ENCODE measurements at places on chromosomes 2 and 18. TPM values are rescaled to one million over a fixed set of nuclear protein-coding genes. Genes with fewer than 3 reads are reported as not detected.

GRCh38 chr2:27448381-27448780 lies 6.2 kb downstream of the KRTCAP3 start:
- no peak for DNase-seq

- DNase-seq = no peak
Observed at GRCh38 chr2:105840933-105841332, 96.2 kb downstream of the NCK2 start.

DNA sequence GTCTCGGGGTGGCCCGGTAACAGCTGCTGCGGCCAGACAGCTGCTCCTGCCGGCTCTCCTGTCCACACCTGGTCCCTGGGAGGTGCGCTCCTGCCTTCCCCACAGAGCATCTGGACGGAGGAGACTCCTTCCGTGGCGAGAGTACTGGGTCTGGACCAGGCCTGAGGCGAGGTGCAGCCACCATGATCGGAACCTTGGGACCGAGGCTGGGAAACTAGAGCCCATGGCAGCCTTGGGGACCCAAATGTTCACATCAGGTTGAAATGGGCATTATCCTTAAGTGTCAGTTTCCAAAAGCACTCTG lies 628 bp downstream of the GIGYF2 start:
- DNase-seq = peak; percentile 15

Gene SAP130
- polyA plus RNA-seq = 31.8 TPM

GRCh38 chr2:220104871-220105351 lies 477.5 kb downstream of the SLC4A3 start:
- DNase-seq = peak; percentile 37

DNA sequence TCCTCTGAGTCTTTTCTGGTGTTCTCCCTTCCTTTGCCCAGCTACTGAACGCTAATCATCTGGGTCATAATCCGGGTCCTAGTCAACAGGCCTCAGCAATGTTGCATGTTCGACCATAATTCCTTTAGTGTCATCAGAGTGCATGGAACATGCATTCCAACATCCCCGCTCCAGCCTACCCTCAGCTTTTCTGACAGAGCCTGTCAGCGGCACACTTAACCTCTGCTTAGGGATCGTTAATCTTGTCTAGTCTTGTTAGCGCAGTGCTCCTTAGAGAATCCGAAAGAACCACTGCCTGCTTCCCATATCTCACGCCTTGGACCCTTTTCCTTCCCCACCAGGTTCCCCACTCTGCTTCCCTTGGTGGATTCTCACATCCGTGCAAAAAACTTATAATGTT lies 767.9 kb upstream of the ID2 start:
- DNase-seq = peak; percentile 45

DNA sequence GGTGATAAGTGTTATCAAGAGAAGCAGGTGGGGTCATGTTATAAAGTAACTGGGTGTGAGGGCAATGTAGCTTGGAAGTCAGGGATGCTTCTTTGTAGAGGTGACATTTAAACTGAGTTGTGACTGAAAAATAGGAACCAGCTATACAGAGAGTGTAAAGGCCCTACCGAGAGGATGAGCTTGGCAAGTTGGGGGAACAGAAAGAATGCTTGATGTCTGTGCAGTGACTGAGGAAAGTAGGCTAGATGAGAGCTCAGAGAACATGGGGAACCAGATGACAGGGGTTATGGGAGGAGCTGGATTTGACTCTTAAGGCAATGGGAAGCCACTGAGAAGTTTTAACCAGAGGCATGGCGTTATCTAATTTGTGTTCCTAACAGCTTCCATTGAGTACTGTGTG lies 115.3 kb downstream of the DOCK10 start:
- no peak for DNase-seq

DNA sequence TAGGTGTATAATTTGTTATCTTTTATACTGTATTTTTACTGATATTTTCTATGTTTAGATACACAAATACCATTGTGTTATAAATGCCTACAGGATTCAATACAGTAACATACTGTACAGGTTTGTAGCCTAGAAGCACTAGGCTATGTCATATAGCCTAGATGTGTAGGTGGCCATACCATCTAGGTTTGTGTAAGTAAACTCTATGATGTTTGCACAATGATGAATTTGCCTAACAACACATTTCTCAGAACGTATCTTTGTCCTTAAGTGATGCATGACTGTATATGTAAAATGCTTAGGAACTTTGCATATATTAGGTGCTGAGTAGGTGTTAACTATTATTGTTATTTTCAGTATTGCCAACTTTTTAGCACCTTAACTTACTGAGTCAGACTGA lies 17.3 kb downstream of the UNC80 start:
- no peak for DNase-seq

- DNase-seq = no peak
Observed at GRCh38 chr2:86135653-86136052, 29.6 kb downstream of the PTCD3 start.

DNA sequence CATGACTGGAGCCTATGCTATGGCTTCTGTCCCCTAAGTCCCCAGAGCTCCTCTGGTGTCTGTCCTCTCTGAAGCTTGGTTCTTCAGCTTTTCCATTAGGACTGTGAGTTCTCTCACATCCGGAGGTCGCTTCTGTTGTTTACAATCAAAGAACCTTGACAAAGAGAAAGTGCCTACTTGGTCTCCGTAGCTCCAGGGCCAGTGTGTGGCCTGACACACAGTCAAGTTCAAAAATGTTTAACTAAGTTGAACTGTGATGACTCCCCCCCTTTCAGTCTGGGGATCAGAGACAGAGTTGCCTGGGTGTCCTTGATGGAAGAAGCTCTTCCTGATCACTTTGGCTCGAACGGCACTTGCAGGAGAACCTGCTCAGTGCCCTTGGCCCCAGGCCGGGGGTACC lies 26.3 kb upstream of the YWHAQ start:
- no peak for DNase-seq

DNA sequence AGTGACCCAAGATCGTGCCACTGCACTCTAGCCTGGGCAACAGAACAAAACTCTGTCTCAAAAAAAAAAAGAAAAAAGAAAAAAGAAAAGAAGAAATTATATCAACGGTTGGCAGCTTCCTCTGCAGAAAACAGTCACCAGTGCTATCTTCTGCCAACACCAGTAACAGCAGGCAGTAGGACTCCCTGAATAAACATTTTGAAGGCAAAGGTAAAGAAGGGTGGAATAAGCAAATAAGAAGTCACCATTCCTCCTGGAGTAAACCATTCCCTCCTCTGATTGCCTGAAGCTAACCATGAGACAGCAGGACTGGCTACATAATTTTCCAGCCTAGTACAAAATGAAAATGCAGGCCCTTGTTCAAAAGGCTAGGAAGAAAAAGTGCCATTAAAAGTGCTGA lies 9.0 kb upstream of the RNF103 start:
- no peak for DNase-seq

DNA sequence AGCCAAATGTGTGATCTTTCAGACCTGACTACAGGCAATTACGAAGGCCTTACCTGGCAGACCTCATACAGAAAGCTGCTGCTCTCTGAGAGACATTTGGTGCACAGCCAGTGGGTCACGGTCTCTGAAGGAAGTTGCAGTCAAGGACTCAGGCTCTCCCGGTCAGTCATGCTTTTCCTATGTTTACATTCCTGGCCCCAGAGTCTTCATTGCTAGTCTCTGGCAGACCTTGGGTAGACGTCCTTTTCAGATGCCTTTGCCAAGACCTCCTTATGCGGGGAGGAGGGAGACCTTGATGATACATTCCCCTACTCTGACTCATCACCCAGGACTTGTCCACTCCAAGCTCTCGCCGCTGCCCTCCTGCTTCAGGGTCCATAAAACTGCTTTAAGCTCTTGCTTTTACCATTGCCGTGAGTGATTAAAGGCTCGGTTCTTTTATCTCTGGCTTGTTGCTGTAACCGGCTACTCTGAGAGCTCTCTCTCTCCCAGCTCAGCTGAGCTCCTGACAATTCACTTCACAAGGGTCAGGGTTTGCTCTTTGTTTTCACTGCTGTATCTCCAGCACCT lies 62.0 kb upstream of the SLC35F5 start:
- DNase-seq = peak; percentile 57

Gene PROKR1
- 0.40 TPM for polyA plus RNA-seq

Gene KIAA2012
- 0.12 TPM for polyA plus RNA-seq

GRCh38 chr2:72350852-72351251 lies 203.2 kb upstream of the CYP26B1 start:
- DNase-seq = no peak

Gene TLK1
- polyA plus RNA-seq = 64.0 TPM

Gene VWC2L
- 0.18 TPM for polyA plus RNA-seq

Gene ICA1L
- polyA plus RNA-seq = 24.4 TPM

DNA sequence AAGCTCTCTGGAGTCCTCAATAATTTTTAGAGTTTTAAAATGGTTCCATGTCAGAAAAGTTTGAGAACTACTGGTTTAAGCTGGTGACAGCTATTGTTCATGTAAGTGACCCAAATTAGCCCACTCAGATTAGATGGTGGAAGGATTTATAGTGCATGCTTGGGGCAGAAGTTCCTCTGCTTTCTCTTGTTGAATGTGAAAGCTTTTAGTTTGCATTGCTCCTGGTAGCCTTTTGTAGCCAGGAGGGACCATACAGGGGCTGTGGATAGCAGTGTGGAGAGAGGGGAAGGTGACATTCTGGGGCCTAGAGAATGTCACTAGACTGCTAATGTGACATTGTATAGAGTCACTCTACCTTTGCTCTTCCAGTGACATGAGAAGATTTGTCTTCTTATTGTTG lies 40.3 kb upstream of the IGFBP5 start:
- no peak for DNase-seq

- DNase-seq = no peak
Observed at GRCh38 chr2:207184768-207185167, 19.0 kb upstream of the KLF7 start.

Gene COL3A1
- polyA plus RNA-seq = 914 TPM

DNA sequence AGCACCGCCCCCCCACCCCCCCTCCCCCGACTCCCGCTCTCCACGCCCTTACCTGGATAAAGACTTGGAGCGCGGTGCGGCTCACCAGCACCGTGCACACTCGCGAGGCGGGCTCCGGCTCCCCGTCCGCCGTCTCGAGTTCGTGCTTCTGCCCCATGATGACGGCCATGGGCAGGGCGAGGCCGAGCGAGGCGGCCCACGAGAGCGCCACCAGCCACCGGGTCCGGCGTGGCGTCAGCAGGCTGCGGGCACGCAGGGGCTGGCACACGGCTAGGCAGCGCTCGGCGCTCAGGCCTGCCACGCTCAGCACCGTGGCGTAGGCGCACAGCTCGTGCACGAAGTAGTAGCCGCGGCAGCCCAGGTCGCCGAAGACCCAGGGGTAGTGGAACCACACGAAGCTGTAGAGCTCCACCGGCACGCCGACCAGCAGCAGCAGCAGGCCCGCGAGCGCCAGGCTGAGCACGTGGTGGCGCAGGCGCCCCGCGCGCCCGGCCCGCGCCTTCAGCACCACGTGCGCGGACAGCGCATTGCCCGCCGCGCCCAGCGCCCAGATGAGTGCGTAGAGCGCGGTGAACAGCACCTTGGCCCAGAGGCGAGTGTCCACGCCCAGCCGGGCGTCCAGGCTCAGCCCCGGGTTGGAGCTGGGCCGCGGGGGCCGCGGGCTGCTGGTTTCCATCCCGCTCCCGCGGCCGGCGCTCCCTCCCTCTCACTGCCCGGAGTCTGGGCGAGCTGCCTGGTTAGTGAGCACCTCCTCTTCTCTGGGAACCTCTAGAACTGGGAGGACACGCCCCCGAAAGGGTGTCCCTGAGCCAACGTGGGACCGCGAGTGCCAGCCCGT lies at the start of gene NTSR2:
NTSR2 (minus strand) TSS at position 742 of the 838 bp plus-strand sequence; CDS start at position 676, 66 bp downstream.
- DNase-seq = peak; percentile 77

Gene CNTNAP5
- polyA plus RNA-seq = 0.03 TPM

Gene RAPGEF4
- polyA plus RNA-seq = 13.4 TPM

- DNase-seq = no peak
Observed at GRCh38 chr2:26562811-26563645, 78.1 kb downstream of the CIB4 start.

DNA sequence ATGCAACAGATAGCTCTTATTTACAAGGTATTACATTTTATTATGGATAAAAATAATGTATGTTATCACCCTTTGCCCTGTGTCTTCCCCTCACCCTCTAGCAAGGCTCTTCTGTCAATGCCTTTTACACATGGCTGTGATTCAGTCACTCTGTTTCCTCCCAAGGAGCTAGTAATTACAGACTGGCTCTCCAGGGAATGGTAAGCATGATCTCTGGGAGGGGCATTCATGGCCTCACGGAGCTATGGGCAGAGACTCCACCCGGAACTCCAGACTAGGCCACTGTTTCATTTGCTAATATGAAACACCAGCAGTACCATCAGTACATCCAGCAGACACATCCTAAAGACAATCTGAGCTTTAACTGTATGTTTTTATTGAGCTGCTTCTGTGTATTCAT lies 410.9 kb upstream of the CYRIA start:
- DNase-seq = no peak

- DNase-seq = peak; percentile 25
Observed at GRCh38 chr2:88659538-88659915, 31.9 kb upstream of the RPIA start.

Gene MALL
- 15.2 TPM for polyA plus RNA-seq
